ENCODE measurements at places on chromosomes 4 and X.

- DNase-seq: no peak
These were observed 39.1 kb downstream of the SUPT20HL1 start for GRCh38 chrX:24399550-24399949.

GRCh38 chr4:121125498-121125885 lies 38.6 kb downstream of the TNIP3 start:
- no peak for DNase-seq

GRCh38 chr4:141352909-141353525 lies 132.3 kb downstream of the ZNF330 start:
- no peak for DNase-seq

- DNase-seq: no peak
These were observed 51.3 kb upstream of the FRMPD3 start for GRCh38 chrX:107398115-107398514.

GRCh38 chr4:150080875-150081274 lies 2.6 kb downstream of the DCLK2 start:
- no peak for DNase-seq

GRCh38 chr4:110622841-110623717 lies at the start of gene PITX2:
TSS of gene PITX2 (minus strand) at chr4:110623077. CDS start at chr4:110622460, 617 bp downstream.
- peak; percentile 78 for DNase-seq

DNA sequence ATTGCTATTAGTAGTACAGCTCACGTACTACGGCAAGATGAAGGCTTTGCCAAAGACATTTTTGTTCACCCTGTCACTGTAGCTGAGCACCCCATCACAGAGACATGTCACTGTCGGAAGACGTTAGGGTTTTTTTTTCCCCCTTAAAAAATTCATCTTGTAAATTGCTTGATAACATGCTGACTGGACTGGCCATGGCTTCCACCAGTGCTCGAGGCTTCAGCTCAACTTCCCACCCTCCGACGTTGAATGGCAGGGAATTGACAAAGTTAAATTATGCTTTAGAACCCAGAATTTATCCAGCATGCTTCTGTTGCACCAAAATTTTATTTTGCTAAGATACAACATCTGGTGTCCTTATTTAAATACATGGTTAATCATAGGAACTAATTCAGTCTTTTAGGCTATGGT lies 707 bp upstream of the OTUD4 start:
- DNase-seq: no peak

- no peak for DNase-seq
These were observed 167.3 kb downstream of the SLIT2 start for GRCh38 chr4:20418861-20419451.

- DNase-seq: no peak
These were observed 25.4 kb downstream of the SEC31A start for GRCh38 chr4:82865592-82865991.

GRCh38 chr4:53307819-53308780 lies 57.8 kb downstream of the SCFD2 start:
- no peak for DNase-seq

- DNase-seq: peak; percentile 46
These were observed 53.9 kb downstream of the IRF2 start for GRCh38 chr4:184420402-184420801.

GRCh38 chr4:75232546-75232945 lies 281.7 kb downstream of the RCHY1 start:
- no peak for DNase-seq

DNA sequence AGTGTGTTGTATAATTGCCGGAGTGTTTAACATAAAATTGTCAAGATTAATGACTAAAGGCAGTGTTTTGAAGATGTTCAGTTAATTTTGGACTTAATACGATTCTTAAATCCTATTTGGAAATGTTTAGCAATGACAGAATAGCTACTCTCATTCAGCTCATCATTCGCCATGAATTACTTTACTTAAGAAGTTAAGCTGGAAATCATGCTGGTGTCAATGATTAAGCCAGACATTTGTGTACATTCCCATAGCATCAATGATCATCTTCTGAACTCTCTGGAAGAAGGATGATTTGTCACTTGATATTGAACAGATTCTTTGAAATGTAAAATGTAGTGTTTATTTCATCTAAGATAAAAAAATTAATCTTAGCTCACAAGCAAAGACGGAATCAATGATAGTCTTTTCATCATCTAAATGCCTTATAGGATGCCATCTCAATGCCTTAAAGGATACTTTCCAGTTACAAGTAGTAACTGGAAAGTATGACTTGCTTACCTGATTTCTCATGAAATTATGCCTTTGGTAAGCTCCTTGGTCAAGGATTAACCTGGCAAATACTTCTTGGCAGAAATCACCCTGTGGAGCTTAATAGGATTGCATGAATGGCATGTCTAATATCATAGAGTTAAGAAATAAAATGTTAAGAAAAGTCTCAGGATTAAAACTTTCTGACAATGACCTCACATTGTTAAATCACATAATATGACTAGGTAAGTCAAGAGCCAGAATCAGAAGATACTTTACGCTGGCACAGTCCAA lies 515.5 kb upstream of the AGA start:
- no peak for DNase-seq

Data from activated T-cell treated with anti-CD3 and anti-CD28 coated beads, Interleukin-2, amount 50 U/mL, for 48 hours (primary cell).